Stimulated activated CD4-positive, alpha-beta T cell treated with anti-CD3 and anti-CD28 coated beads, Interleukin-4, amount 100 ng/mL, for 4 hours (primary cell): ENCODE measurements at places on chromosomes 7 and 10.

DNA sequence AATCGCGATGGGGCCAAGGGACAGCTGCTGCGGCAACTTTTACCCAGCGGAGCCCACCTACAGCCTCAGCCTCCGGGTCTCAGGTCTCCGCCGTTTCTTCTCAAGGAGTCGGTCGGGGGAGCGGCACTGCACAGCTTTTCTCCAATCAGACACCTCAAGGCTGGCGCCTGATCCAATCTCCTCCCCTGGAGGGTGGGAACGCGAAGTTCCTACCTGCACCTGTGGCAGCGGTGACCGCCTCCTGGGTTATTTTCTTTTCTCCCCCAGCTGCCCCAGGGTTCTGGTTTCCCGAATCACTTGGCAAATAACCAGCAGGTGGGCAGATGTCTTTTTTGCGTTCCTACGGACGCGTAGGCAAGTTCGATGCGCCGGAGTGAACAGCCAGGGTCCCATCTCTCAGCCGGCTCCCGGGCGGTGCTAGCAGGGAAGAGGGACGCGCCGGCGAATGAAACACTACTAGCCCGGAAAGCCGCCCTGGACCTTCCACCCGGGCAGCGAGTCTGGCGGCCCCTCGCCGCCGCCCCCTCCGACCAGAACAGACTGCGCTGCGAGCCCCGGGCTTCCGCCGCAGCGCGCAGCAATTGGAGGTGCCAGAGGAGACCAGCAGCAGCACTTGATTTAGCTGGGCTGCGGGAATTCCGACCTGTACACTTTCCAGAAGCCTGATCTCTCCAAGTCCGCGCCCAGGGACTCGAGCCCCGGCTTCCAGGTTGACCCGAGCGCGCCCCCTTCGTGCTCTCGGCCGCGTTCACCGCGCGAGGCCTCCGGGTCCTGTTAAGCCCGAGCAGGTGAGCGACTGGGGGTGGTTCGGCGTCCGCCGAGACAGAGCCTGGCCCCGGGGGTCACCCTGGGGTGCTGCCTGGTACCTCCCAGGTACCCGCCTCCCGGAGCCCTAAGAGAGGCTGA lies at the start of gene PRR15:
Gene PRR15, plus strand, starts transcription at position 246 of the 906 bp plus-strand sequence. CDS start 2,495 bp downstream, outside the sequence.
- DNase-seq: no peak

- no peak for DNase-seq
These were observed 176.1 kb downstream of the SH3PXD2A start for GRCh38 chr10:103679096-103679790.

- peak; percentile 57 for DNase-seq
These were observed 9.2 kb upstream of the PWWP2B start for GRCh38 chr10:132387764-132388210.

- DNase-seq: no peak
These were observed 1.2 kb downstream of the CYP2E1 start for GRCh38 chr10:133528296-133528844.
